ENCODE measurements at places on chromosomes 3 and 15.

DNA sequence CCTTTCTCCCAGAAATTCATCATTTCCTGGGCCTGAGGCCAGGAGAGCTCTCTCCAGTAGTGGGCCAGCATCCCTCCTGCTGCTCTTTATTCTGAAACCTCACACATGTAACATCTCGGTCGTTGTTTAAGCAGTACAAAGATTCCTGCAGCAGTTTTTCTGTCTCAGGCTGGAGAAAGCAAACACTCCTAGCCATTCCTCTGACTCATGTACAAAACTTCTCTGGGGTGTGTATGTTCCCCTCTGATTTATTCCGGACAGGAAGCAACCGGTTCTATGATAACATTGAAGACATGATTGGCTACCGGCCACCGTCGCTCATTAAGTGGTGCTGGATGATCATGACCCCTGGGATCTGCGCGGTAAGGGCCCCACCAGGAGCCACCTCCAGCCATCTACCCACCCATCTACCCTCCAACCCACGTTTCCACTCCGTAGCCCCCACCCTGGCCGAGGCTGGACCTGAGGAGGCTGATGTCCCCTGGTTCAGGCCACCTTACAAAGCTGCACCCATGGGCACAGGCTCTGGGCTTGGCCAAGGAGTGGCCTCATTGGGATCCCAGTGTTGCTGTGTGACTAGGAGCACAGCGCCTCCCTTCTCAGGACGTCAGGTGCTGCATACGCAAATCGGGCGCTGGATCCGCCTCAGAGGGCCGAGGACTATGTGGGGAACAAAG is 58.6 kb upstream of the SLC6A1 start:
- peak; percentile 65 for DNase-seq

- DNase-seq: no peak
Observed at GRCh38 chr3:42725454-42725853, 22.9 kb upstream of the HHATL start.

DNA sequence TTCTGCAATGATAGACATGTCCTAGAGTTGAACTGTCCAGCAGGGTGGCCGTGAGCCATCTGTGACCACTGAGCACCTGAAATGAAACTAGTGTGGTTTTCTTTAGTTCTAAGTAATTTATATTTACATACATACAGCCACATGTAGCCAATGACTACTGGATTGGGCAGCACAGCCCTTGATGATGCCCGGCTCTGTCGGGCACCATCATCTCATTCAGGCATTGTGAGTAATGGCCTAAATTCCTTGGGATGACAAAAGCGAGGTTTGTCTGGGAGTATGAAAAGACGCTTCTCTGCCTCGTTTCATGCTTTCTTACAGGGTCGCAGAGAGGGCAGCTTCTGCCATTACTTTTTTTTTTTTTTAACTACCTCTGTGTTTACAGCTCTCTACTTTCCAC is 251.9 kb upstream of the HES1 start:
- no peak for DNase-seq

- DNase-seq: no peak
Observed at GRCh38 chr3:4963669-4964570, 15.3 kb upstream of the BHLHE40 start.

- DNase-seq: no peak
Observed at GRCh38 chr15:57586661-57587424, 4.9 kb upstream of the MYZAP start.

GRCh38 chr3:39268549-39268900 is 11.3 kb downstream of the CX3CR1 start:
- no peak for DNase-seq

GRCh38 chr3:131020122-131020693 is 6.4 kb downstream of the ASTE1 start:
- DNase-seq: no peak

GRCh38 chr3:69791106-69791505 is 51.8 kb downstream of the MITF start:
- peak; percentile 48 for DNase-seq

DNA sequence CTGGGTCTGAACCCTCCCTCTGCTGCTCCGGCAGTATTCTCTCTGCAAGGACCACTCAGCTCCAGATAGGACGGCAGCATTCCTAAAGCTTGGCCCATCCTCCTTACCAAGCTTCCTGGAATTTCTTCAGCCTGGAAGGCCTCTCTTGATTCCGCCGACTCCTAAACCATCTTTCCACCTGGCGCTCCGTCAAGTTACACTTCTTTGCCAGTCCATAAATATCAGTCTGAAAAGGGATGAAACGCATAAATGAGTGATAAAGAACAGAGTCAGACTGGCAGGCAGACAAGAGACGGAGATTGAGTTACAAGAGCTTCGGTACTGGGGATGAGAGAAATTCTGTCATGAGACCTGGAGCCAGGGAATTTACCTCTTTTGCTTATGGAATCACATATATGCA is 44.3 kb downstream of the CERS3 start:
- no peak for DNase-seq

- no peak for DNase-seq
Observed at GRCh38 chr3:10682692-10683091, 133.3 kb upstream of the SLC6A11 start.

GRCh38 chr3:140424211-140424610 is 253.7 kb upstream of the TRIM42 start:
- DNase-seq: no peak

DNA sequence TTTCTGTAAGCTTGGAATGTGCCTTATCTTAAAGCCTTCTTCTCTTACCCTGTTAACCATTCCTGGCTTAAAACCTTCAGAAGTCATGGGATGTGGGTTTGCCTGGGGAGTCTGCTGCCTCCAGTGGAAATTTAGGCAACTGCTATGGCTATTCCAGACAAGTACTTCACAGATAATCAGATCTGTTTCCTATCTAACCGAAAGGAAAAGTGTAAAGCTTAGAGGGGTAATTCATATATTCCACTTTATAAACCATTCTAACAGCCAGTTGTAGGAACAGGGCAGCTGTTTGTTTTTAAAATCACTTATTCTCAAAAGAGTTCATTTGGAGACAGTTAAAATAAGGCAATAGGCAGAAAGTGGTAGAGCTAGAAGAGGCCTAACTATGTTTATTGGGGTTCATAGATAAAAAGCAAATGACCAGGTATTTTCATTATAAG is 219.9 kb downstream of the TCF12 start:
- DNase-seq: peak; percentile 80

GRCh38 chr15:51161491-51162220 is 67.0 kb upstream of the TNFAIP8L3 start:
- DNase-seq: no peak

DNA sequence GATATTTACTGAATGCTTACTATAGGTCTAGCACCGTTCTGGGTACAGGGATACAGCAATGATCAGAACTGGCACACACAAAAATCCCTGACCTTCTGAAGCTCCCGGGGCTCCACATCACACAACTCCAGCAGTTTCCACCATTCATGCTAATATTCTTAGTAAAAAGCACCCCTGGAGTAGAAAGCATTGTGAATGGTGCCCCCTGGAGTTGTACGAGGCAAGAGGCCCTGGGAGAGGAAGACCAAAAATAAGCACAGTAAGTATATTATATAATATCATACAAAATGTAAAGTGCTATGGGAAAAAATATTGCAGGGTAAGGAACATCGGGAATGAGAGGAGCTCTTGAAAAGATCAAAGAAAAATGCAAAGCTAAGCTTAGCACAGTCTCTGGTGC is 790 bp upstream of the SRGAP3 start:
- no peak for DNase-seq

- DNase-seq: no peak
Observed at GRCh38 chr3:72613871-72614270, 234.4 kb downstream of the SHQ1 start.

DNA sequence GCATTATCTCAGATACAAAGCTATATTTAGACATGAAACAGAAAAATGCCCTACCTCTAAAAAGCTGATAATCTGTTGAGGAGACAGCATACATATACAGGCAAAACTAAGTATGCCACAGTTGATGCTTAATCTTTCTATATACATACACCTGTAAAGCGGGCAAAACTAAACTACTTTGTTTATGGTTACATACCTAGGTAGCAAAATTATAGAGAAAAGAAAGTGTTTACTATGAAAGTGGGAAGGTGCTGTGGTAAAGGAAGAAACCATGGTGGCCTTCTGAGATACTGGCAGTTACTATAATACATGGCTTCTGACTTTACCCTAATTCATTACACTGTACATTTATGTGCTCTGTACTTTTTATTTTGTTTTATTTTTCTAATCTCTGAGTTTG is 36.0 kb upstream of the NR1I2 start:
- DNase-seq: no peak

DNA sequence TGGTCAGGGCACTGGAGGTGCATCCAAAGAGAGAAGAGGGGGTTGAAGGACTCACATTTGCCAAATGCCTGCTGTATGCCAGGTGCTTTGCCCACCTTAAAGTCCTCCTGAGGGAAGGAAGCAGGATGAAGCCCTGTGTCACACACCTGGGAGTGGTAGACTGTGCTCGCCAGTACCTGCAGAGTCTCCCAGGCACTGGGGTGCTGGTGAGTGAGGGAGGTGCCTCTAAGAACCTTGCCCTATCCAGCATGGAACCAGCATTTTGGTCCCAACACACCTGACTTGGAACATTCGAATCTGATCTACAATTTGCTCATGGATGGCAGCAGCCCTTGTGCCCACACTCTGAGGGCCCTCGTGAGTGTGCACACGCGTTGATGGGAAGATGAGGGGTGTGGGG is 76.7 kb downstream of the SEC22A start:
- DNase-seq: no peak

GRCh38 chr3:160758929-160759577 is 3.0 kb downstream of the PPM1L start:
- DNase-seq: no peak

- DNase-seq: no peak
Observed at GRCh38 chr15:93348711-93349545, 259.9 kb upstream of the RGMA start.

DNA sequence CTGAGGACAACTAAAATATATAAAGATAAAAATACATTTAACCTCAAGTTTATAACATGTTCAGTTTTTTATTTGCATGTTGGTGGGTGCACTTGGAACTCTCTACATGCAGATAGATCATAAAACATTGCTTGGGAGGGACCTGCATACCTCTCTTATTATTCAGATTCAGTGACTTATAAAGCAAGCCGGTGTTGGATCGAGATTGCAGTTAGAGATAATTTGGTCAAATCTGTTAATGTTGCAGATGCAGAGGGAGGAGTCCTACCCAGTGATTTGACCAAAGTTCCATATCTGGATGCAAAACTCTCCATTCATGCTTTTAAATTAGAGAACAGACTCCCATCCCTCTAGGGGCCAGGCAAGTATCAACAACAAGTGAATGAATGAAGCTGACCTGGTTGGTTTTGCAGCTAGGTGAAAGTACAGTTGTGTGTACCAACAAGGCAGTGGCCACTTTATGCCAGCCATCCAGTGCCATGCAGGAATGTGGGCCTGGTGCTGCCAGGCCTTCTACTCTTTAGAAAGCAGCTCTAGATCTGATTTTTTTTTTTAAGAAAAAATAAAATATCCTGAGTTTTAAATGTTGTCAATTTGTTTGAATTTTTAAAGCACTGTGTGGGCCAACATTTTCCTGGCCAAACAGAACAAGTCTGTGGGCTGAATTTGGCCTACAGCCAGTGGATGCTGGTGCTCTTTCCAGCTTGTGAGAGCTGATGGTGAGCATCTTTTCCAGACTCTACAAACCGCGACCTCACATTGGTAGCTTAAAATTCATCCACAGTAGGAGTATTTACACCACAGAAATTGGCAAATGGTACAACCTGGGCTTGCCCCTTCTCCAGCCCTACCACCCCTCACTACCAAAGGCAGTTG is 12.3 kb downstream of the CDIN1 start:
- DNase-seq: no peak

GRCh38 chr3:187888701-187889100 is 143.4 kb upstream of the BCL6 start:
- no peak for DNase-seq

GRCh38 chr3:170813266-170813665 is 56.7 kb downstream of the RPL22L1 start:
- DNase-seq: no peak

DNA sequence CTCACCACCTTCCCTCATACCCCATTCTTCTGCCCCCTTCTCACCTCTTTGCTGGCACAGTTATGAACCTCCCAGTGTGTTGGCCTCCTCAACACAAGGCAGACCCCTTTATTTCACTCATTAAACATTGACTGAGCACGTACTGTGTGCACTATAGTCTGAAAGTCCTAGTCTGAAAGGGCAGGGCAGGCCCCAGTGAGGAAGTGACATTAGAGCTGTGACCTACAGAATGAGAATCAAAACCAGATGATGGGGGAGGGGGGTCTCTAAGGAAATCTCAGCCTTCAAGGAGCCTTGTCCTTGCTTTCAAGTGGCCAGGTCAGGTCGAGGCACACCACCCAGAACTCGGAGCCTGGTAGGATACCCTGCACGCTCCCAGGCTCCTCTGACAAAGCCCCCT is 3.5 kb downstream of the SLC28A1 start:
- no peak for DNase-seq

DNA sequence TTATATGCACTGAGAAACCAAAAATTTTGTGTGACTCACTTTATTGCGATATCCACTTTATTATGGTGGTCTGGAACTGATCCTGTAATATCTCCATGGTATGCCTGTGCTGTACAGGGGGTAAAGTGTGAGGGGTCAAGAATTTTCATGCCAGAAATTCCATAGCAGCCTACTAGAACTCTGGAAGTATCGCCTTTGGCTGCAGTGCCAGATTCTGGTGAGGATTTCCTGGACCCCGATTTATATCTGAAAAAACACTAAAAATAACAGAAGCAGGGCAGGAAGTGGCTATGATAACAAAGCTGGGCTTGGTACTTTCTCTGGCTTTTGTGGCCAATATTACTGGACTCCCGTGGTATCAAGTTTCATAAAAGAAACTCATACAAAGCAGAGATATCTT is 36.4 kb downstream of the CCDC80 start:
- DNase-seq: peak; percentile 93
